ENCODE measurements at places on chromosomes 5 and 9.

- no peak for DNase-seq
Measured at GRCh38 chr5:10705747-10706146, 55.3 kb downstream of the DAP start.

GRCh38 chr9:105418588-105419500 is 29.0 kb upstream of the FSD1L start:
- peak; percentile 42 for DNase-seq

DNA sequence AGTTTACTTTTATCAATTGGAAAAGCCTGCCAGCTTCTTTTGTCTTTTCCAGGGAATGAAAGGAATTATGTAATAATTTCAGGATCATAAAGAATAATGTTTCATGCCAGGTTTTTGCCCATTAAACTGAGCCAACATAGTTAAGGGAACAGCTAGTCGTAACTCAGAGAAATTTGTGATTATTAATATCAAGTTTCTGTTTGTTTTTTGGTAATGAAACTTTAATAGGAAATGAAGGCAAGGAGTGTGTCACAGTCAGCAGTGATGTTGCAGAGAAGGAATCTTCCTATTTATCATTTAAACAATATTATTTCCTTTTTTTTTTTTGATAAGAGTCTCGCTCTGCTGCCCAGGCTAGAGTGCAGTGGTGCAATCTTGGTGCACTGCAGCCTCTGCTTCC is 10.7 kb downstream of the NFIL3 start:
- no peak for DNase-seq

DNA sequence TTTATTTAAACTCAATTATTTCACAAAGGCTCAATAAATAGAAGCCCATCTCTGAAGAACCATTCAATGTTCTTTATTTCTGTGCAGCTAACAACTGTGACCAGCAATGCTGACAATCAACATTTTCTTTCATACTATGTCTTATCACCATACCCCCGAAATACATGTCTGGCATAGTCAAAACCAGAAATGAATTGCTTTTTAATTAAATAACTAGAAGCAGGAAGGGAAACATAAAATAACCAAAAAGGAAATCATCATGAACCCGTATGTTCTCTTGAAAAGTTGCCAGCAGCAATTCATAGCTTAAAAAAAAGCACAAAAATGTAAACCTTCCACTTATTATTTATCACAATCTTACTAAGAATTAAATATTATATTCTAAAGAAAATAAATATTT is 212.4 kb downstream of the TMEM232 start:
- DNase-seq: no peak

DNA sequence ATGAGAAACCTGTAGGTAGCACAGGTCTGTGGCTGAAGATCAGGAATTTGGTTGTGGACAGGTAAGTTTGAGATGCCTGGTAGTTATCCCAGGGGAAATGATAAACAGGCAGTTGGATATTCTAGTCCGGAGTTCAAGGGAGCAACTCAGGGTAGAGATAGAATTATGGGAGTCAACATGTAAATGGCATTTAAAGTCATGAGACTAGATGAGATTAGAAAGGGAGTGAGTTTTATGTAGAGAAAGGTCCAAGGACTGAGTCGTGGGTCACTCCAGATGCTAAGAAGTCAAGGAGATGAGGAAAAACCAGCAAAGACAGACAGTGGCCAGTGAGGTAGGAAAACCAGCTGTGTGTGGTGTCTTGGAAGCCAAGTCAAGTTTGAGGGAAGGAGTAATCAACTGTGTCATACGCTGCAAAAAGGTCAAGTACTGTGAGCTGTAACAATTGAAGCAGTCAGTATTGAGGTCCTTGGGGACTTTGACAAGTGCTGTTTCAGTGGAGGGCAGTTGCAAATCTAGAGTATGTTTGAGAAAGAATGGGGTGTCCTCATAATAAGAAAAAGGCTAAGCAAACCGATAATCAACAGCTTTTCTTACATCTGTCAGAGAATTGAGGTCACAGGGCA is 18.2 kb downstream of the GNPDA1 start:
- no peak for DNase-seq

GRCh38 chr5:132214491-132214890 is 13.2 kb downstream of the P4HA2 start:
- no peak for DNase-seq

GRCh38 chr9:110815361-110815760 is 146.8 kb downstream of the MUSK start:
- no peak for DNase-seq

DNA sequence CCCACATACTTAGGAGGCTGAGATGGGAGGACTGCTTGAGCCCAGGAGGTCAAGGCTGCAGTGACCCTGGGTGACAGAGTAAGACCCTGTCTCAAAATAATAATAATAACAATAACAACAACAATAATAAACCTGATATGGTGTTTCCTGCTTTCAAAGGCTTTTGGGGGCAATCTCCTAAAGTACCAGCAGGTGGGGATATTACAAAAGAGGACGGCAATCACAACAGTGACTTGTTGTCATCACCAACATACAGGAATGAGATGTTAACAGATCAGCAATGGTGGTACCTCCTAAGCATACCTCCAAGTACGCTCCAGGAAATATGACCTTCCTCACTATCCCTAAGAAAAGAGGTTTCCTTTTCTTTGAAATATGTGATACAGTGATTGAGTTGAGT is 91.1 kb upstream of the RNF180 start:
- peak; percentile 7 for DNase-seq

DNA sequence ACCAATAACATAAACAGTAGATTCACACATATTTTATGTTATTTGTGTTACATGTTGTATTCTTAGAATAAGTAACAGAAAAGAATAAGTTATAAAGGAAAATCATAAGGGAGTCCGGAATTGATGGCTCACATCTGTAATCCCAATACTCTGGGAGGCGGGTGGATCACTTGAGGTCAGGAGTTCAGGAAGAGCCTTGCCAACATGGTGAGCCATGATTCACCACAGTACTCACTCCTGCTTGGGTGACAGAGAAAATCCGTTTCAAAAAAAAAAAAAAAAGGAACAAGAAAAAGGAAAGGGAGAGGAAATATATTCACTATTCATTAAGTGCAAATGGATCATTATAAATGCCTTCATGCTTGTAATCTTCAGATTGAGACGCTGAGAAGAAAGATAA is 533.3 kb upstream of the CDH9 start:
- no peak for DNase-seq

DNA sequence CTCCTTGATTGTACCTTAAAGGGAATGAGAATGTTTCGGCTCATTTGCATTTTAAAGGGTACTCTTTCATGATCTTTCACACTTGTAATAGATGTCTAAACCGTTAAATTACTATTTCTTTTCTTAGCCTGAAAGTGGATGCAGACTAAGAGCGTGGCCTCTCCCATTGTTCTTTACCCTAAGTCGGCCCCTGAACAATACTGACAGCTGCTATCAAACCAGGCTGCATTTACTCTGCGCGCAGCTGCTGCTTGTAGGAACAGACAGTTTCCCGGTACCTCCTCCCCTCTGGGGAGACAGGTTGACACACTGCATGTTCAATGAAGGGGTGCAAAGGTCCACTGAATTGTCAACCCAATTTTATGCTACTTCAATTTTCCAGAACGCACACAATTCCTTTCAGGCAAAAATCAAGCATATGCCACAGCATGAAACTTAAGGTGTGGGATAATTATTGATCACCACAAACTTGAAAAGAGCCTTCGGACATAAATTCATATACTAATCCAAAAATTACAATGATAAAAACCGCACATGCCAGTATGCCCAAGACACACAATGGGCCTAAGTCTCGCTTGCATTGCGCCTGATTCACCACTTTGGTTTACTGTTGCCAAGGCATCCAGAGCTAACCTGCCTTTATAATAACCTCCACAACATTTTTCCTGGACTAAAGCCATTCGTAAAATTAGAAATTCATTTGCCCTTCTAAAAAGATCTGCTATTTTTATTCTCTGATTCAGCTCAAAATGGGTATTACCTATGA is 39.7 kb downstream of the TLE1 start:
- DNase-seq: no peak

GRCh38 chr5:126464016-126464415 is 40.8 kb downstream of the GRAMD2B start:
- DNase-seq: no peak

DNA sequence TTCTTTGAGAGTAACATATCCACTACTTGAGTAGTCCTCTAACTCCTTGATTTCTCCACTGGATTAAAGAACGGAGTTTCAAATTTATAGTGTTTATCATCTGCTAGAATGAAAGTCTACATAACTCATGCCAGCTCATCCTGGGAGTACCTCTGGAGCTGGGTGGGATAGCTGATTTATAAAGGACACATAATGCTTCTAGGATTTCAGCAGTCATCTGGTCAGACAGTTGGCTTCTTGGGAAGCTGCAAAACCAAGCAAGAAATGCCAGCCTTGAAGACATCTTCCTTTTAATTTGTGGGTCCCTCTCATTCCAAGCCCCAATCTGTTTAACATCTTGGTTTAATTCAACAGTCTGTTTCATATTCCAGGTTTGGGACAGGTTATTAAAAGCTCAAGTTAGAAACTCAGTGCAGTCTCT is 3.2 kb downstream of the GALNT10 start:
- DNase-seq: no peak

DNA sequence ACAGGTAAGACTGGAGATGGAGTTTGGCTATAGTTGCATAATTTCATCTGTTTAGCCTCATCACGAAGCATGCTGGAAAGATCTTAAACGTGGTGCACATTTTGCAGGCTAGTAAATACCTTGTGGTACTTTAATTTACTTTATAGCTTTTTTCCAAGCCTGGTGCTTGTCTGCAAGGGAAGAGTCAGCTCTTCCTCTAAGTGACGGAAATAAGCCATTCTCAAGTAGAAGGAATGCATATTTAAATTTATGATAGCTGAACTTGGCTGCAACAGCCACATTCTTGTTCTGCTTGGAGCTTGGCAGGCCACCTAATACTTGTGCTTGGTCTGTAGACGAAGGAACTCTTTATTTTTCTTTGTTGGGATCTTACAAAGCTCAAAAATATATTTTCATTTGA is 188.0 kb upstream of the PIK3R1 start:
- no peak for DNase-seq

- DNase-seq: peak; percentile 80
Measured at GRCh38 chr5:95858661-95859595, 36.4 kb upstream of the GLRX start.

DNA sequence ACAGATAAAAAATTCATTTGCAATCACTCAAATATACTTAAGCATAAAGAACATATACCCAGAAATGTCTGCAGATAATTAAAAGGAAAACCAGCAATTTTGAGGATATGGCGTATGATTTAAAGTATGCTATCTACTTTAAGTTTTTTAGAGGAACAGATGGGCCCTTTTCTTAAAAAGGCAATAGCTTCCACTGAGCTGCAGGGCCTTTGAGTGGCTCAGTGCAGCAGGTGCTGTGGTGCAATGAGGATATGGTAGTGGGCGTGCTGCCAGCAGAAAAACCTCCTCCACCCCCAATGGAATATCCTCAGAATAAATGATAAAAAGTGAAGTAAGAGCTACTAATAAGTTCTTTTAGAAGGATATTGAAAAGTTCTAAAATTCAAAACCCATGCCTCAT is 814.5 kb downstream of the MTRR start:
- no peak for DNase-seq

GRCh38 chr5:178123094-178123965 is 7.5 kb upstream of the RMND5B start:
- no peak for DNase-seq

- no peak for DNase-seq
Measured at GRCh38 chr5:122149321-122150090, 20.2 kb downstream of the ZNF474 start.

- no peak for DNase-seq
Measured at GRCh38 chr5:23071682-23072081, 218.5 kb upstream of the CDH12 start.

- no peak for DNase-seq
Measured at GRCh38 chr9:125971050-125971449, 223.9 kb downstream of the PBX3 start.

DNA sequence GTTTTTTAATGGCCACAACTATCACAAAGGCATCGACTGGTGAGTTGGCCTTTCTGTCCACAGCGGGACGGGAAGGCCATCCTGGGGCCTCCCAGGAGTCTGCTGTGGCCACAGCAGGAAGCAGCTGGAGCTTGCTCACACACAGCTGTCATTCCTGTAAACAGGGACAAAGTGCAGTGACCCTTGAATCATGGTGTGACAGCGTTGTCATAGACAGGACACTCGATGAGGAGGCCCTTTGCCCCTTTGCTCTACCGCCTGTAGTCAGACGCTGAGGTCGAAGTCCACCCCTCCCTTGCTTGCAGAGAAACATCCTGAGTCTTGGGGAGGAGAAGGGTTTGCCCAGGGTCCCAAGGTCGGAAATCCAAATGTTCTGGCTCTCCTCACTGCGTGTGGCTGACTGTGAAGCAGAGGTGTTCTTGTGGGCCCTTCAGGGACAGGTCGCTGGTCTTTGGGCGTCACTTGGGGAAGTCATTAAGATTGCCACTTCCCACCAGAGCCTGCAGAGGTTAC is 35.1 kb downstream of the NDST1 start:
- peak; percentile 80 for DNase-seq

DNA sequence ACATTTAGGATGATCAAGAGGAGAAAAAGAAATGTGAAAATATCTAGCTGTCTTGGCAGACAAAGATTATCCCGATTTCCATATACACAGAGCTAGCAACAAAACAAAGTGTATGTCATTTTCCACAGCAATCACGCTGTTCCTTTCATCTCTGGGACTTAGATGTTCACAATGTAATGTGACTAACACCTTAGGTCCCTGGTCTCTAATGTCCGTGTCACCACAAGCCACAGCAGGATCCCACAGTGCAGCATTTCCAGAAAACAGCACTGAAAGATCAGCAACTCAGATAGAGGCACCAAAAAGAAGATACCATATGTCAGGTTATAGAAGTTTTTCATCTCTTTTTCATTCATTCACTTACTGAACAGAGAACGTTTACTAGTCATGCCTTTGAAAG is 118.0 kb upstream of the TNPO1 start:
- no peak for DNase-seq

GRCh38 chr9:14344941-14345353 is 31.0 kb upstream of the NFIB start:
- DNase-seq: no peak

All from HuH-7.5 (cell line).